Renal cortical epithelial cell (primary cell): ENCODE measurements at places on chromosomes 11 and 22.

DNA sequence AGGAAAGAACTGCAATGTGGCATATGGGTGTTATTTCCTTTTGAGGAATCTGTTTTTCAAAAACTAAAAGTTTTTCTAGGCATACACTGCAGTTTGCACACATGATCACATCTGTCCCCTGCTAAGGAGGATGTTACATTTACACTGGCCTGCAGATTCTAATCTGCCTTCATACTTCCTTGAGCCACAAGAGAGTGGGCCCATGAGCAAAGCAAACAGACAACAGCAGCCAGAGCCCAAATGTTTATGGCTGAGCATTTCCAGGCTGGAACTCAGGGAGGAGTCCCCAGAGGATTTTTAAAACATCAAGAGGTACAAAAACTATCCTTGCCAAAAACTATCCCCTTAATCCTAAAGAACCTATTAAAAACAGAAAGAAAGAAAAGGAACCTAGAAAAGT lies 117.2 kb upstream of the MTNR1B start:
- no peak for DNase-seq

GRCh38 chr11:94975599-94975998 lies 2.1 kb downstream of the KDM4D start:
- DNase-seq = no peak

DNA sequence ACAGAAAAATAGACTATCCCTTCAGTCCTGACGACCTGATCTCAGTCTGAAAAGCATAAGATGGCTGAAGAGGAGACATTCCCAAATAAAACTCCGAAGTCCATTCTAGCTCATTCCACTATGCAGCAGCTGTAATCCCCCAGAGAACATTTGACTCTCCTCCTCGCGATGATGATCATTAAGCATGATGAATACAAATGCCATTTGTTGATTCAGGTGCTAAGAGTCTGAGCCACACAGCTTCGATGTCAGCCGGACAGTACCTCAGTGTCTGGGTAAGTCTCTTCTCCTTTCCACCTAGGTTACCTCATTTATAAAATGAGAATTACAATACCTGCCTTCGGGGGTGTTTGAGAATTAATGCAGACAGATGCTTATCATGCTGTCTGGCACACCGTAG lies 94.8 kb downstream of the TENM4 start:
- DNase-seq = no peak

- DNase-seq = no peak
These were observed 17.9 kb downstream of the APLNR start for GRCh38 chr11:57219021-57219627.
